Small intestine (tissue), 16 donors: ENCODE measurements at places on chromosomes 7 and 10.

DNA sequence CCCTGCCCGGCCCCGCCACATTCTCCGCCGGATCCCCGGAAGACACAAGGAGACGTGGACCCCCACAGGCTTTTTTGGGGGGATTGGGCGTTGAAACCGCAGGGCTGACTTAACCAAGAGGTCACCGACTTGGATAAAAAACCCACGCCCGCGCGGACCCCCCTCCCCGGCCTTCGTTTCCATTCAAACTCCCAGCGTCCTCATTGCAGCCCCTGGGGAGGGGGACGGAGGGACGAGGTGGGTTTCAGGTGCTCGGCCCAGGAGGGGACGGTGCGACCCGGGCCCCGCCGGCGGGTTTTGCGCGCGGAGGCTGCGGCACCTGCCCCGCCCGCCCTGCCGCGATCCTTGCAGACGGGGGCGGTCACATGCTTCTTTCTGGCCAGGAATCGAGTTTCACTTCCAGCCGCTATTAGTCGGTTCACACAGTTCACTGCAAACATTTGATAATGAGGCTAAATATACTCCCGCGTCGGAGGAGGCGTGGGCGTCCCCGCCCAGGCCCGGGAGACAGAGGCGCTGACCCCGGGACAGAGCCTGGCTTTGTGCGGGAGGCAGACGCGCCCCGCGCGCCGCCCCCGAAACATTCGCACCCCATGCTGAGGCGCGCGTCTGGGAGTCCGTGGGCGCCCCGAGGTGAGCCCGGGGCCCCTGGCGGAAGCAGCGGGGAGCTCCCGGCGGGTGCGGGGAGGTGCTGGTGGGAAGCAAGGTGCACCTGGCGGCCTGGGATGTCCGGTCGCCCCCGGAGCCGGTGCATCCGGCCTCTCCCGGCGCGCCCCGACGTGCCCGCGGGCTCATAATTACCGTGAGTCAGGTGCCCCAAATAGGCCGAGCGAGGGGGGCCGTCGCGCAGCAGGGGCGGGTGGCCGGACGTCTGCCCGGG lies 2.7 kb upstream of the PDGFA start:
- peak; percentile 87 for DNase-seq

DNA sequence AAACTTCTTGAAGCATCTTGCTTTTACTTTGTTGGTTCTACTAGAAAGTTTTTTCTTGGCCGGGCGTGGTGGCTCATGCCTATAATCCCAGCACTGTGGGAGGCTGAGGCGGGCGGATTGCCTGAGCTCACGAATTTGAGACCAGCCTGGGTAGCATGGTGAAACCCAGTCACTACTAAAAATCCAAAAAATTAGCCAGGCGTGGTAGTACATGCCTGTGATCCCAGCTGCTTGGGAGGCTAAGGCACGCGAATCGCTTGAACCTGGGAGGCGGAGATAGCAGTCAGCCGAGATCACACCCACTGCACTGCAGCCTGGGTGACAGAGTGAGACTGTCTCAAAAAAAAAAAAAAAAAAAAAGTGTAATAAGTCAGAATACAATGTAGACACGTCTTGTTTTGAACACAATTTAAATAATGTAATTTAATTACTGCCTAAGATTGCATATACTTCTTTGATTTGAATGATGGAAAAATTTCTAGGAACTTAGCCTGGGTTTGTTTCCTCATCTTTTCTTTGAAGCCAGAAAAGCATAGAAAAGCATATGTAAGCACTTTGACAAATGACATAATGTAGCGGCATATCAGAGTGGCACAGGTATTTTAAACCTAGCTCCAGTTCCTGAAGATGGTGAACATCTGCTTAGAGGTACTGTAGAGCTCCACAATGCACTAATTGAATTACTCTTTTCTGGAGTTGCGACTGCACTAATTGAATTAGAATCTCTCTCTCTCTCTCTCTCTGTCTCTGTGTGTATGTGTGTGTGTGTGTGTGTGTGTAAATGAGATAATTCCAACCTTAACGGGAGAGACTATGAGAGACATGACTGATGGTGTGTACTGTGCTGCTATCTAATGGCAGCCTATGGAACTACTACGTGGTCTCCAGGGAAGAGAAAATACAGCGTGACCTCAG lies 87.8 kb downstream of the BTRC start:
- peak; percentile 58 for DNase-seq

DNA sequence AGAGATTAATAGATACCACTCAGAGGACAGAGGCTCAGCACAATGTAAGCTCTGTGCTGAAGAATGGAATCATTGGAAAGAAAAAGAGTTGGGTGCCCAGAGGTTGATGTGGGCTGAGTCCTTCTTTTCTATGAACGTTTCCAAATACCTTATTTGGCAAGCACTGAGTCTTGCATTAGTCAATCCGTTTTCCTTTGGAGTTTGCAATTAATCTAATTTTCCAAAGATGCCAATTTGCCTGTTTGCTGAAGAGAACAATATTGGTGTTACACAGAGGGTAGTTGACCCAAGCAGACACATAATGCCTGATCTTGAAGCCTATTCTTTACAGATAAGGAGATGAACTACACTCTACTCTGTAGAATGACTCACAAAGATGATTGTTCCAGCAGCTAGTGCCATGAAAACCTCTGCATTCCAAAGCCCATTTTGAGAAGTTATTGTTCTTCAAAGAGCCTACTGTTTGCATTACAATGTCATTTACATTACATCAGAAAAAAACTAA lies 55.4 kb upstream of the MET start:
- peak; percentile 9 for DNase-seq

- no peak for DNase-seq
Measured at GRCh38 chr7:149218469-149219420, 20.7 kb upstream of the ZNF212 start.
